ENCODE measurements at places on chromosomes 7 and 10.
A peak's percentile ranks its signal among the peaks of the same experiment; 100 is the strongest.

DNA sequence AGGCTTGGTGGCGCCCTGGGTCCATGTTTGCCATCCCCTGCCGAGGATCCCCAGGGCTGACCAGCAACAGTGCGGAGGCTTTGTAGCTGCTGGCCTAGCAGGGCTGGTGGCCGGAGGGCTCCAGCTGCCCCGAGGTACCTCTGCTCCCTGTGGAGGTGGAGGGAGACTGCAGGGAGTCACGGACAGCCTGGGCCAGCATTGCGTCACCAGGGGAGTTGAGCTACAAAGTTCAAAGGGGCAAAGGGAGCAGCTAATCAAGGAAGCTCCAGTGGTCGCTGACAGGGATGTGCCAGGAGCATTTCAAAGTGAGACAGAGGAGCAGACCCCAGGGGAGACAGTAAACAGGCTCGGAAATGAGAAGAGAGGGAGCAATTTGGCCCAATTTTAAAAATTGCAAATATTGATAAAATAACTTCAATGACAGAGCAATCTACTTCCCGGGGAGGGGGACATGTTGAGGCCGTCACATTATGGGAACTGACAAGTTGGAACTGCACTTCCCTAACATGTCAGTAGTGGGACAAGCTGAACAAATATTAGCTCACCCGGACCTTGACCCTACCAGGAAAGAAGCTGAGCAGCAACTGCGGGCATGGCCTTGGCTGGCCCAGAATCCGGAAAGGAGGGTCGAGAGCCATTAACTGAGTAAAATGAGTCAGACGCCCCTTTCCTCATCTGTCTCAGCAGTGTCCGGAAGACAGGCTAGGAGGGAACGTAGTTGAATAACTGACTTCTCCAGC is 39.4 kb downstream of the BTBD16 start:
- no peak for DNase-seq

DNA sequence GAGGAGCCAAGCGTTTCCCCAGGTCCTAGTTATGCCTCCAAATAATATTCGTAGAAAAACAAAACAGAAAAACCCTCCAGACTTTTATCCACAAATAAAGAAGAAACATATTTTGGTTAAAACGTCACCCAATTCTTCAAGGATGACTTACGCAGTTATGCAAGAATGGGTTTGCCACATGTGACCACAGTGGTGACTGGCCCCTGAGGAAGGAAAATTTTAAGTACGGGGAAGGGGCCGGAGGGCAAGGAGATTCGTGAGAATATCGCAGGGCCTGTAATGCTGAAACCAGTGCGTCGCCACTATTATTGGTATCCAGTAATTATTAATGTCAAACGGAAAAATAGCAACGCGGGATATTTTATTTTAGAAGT is 537 bp upstream of the MRPS24 start:
- peak; percentile 85 for DNase-seq

DNA sequence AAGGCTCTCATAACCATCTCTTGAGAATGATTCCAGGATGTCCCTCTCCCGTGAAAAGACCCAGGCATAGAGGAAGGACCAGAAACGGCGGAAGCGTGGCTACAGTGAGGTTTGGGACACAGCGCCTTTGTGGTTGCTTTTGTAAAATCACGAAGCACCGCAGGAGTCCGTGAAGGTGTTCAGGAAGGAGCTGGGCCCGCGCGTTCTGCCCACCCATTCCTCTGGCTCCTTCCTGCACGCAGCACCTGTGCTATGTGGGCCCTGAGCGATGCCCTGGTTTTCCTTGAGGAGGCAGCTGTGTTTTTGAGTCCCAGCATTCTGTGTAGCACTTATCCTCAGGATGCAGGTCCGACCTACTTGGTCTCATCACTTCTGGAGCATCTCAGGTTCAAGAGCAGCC is 112.8 kb downstream of the TRRAP start:
- no peak for DNase-seq

- DNase-seq = no peak
Measured at GRCh38 chr7:50856806-50857205, 74.1 kb upstream of the GRB10 start.

DNA sequence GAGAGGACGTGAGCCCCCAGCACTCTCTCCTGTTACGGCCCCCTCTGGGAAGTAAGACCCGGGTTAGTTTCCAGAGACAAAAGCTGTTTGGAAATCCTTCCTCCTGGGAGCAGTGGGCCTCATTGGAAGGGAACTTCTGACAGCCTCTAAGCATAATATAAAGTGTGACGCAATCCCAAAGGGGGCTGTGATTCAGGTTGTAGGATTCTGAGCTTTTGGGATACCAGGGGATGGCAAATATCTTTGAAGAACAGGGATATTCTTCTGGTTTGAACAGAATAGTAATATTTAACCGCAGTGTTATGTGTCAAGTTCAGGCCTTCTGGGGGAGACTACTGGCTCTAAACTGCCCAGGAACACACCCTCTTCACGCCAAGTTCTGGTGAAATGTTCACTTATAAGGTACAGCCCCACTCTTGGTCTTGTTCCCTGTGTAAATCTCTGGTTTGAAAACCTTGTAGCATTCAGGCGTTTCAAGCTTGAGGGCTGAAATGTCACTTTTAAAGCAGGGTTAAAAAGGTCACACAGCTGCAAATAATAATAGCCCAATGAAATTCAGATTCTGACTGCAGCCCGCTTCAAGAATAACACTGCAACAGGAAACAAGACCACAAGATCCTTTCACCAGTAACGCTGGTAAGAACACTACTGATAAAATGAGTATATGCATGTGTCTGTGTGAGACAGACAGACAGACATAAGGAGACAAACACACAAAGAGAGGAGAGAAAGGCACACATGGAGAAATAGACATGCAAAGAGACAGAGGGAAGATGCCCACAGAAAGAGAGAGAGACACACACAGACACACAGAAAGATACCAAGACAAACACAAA is 69.0 kb downstream of the CREB5 start:
- DNase-seq = no peak

- DNase-seq = no peak
Measured at GRCh38 chr7:90472805-90473540, 3.5 kb downstream of the PTTG1IP2 start.

DNA sequence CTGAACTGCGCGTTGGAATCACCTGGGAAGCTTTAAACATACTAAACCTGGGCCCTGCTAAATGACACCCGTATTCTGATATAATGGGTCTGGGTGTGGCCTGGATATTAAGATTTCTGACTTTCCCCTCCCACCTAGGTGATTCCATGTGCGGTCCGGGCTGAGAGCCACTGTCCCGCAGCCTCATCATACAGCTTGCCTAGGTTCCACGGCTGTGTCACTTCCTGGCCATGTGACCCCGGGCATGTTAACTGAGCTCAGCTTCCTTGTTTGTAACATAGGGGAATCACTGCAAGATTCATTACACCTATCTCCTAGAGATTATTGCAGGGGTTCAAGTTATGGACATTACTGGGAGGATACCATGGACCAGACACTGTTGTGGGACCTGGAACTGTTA is 472.7 kb upstream of the GALNT17 start:
- no peak for DNase-seq

DNA sequence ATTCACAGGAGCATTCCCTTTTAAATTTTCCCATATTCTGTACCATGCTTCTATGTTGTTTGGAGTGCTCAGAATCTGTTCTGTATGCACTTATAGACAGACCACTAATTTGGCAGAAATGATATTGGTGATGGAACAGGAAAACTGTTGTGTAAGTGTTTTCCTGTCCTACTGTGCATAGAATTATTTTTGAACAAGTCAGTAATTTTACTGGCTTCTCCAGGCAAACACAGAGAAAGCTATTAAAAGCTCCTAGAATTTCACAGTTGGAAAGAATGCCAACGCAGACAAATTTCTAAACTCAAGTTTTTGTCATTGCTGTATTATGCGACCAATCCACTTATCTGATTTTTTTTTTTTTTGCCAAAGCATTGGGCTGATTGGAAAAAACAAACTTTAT is 55.7 kb downstream of the ANKMY2 start:
- DNase-seq = no peak

DNA sequence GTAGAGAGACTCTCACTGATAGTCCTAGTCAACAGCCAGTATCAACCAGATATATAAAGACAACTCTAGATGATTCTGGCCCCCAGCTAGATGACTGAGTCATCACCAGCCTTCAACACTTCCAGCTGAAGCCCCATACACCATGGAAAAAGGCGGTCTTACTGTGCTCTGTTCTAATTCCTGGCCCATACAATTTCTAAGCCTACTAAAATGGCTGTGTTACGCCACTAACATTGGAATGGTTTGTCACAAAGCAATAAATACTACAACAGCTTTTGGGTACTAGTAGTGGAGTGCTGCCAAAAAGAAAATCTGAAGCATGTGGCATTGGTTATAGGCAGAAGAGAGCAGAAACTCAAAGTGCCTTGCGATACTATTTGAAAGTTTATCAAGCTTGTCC is 13.0 kb upstream of the TES start:
- no peak for DNase-seq

DNA sequence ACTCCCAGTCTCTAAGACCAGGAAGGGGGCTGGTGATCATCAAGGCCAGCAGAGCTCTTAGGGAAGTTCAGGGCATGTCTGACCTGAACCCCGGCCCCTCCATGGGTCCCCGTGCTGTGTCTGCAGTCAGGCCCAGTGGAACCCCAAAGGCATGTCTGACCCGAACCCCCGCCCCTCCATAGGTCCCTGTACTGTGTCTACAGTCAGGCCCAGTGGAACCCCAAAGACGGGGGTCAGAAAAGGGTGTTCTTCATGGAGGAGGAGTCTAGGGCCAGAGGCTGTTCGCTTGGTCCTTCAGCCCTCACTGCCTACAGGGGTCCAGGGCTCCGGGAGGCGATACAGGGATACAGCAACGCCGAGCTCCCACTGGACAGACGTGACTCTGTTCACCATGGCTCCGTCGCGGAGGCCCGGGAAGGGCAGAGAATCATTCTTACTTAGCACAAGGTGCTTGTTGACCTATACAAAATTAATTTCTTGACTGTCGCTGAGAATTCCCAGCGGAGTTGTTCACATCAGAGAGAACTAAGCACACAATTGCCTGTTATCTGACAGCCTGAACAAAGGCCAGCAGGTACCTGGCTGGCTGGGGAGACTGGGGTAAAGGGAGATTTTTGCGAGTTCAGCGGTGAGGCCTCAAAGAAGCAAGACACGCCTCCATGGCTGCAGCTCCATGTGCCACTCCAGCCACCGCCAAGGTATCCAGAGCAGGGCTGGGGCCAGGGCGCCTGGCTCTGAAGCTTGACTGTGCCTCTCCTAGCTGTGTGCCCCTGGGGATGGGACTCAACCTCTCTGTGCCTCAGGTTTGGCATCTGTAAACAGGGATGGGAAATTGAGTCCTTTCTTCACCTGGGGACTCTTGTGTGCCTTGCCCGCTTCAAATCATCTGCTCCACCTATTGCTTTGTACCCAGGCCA is 26.8 kb downstream of the EN2 start:
- DNase-seq = no peak

GRCh38 chr10:77837248-77837924 is 89.2 kb downstream of the DLG5 start:
- DNase-seq = peak; percentile 41

GRCh38 chr10:44009891-44010632 is 361.4 kb upstream of the ZNF32 start:
- DNase-seq = no peak

GRCh38 chr7:87100326-87100725 is 40.9 kb upstream of the ELAPOR2 start:
- no peak for DNase-seq

DNA sequence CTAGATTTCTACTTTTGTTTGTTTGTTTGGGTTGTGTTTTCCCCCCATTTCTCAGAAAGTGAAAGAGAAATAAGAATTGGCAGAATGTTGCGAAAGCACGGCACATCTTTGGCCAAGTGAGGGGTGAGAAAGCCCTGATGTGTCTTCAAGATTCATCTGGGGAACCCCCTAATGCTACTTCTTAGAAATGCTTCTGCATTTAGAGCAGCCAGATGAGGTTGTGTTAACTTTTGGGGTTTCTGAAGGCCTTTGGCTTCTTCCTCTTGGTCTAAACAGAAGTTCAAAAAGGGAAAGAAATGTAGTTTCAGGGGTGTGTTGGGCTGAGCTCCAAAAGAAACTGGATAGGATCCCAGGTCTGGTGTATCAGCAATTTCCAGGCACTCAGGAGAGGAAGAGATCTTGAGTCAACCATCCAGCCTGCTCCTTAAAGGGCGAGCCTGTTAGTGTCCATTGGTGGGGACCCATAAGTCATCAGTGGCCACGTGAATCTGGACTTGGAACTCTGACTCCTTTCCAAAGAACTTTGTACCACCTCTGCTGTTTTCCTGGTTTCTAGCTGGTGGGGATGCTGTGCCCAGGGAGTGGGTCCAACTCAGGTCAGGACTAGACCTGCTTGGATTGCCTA is 6.5 kb downstream of the DUSP5 start:
- peak; percentile 63 for DNase-seq

- DNase-seq = no peak
Measured at GRCh38 chr7:32516551-32517100, 21.3 kb downstream of the AVL9 start.

- DNase-seq = peak; percentile 8
Measured at GRCh38 chr10:90326498-90327267, 531.2 kb downstream of the HTR7 start.

DNA sequence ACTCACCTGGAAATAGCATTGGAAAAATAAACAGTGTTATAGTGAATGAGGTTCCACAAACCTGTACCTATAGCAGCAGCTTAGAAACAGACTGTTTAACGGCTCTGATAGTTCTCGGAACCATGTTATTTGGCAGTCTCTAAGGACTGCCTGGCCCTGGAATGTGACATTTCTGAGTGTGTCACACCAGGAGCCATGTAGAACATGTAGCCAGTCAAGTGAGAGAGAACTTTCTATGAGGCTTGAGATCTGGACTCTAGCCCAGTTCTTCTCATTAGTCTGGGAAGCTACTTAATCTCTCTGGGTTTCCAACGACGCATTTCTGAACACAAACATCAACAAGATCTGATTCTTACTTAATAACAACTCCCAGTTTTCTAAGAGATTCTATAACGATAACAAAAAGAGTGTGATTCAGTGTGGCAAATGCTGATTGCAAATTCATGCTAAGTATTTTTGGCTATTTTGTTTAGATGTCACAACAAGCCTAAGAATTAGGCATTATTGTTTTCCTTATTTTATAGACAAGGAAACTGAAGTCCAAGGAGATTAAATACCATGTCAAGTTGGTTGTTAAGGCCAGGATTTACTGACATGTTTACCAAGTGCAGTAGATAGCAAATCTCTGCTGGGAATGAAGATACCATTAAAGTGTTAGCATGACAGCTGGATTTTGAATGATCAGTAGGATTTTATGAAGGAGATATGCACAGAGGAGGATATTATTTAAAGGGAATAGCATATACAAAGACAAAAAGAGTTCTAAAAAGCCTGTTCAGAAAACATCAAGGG is 47.2 kb downstream of the APBB1IP start:
- DNase-seq = no peak

DNA sequence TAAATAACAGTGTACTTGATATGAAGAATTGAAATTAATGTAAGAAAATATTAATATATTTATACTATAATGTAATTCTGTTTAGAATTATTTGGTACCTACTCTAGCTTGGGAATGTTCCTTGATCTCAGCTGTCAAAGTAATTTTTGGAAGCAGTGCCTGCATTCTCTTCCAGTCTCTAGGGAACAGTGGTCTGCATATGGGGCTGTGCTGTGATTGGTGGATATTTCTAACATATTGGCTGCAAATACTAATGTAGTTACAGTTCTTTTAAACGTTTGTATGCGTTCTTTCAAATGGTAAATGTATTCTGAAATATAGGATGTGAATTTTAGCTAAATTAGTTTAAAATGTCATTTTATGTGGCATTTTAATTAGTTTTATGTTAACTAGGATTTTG is 87.2 kb downstream of the PHF14 start:
- DNase-seq = no peak

- no peak for DNase-seq
Measured at GRCh38 chr7:46682836-46683624, 762.0 kb upstream of the IGFBP3 start.

Data from AG08396 (cell line).